ENCODE measurements at places on chromosomes 7 and 10.
A peak's percentile ranks its signal among the peaks of the same experiment; 100 is the strongest.

DNA sequence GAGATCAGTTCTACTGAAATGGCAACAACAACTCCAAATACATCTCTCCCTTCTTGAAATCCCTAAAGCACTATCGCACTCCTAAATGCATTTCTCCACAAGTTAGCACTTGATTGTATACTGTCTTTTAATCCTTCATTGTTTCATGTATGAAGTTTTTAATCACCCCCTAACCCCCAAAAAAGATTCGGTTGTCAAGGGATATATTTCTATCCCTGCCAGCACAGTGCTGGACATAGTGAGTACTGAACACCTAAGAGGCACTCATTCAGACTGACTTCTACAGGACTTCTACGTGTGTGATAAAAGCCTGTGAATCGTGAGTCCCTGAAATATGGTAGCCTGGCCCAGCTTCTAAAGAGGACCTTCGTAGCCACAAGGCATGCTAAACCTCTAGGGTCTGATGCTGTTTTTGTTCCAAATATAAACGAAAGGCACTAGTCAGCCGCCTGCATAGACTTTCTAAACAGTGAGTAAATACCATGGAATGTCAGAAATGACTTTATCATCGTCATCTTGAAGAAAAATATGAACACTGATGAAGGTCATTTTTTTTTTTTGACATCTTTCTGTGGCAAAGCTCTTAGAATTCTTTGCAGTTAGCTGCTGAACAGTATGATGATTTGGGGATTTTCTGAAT lies 14.6 kb upstream of the ZSCAN21 start:
- peak; percentile 85 for DNase-seq

- DNase-seq: no peak
Observed at GRCh38 chr7:68180761-68181160, 1184.1 kb downstream of the TYW1 start.

GRCh38 chr7:20777377-20778062 lies 9.2 kb downstream of the SP8 start:
- DNase-seq: no peak

DNA sequence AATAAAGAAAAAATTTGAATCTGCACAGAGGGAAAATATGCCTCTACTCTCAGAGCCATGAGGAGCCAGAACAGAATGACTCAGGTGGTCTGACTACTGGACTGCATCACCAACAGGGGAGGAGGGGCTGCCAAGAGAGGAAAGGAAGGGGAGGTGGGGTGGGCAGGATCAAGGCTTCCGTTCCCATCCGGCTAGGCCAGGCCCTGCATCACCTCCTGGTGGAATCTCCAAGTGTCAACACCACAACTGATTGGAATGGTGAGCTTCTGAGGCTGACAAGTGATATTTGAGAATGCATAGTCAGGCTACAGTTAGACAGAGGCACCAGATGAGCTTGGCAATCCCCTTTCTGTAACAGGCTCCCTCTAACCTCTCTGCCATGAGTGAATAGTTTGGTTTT lies 10.4 kb upstream of the GPR26 start:
- no peak for DNase-seq

GRCh38 chr10:119370111-119370741 lies 162.9 kb downstream of the GRK5 start:
- no peak for DNase-seq

DNA sequence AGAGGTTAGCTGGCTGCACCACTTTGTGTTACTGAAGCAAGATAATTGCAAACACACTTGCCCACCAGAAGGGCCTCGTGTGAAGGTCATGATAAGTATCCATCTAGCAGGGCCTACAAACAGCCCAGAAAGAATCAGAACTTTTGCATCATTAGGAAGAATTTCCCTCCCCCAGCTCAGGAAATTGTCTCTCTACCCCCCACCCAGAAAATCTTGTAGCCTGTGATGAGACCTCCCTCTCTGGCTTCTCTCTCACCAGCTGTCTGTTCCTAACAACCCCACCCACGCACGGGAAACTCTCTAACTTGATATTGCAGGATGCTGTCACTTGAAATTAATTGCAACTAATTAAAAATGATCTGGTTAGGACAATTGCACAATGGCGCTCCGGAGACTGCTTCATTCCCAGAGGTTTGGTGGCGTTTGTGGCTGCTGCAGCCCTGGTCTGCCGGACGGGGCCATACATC lies 34.5 kb downstream of the ZNF503 start:
- DNase-seq: peak; percentile 3

DNA sequence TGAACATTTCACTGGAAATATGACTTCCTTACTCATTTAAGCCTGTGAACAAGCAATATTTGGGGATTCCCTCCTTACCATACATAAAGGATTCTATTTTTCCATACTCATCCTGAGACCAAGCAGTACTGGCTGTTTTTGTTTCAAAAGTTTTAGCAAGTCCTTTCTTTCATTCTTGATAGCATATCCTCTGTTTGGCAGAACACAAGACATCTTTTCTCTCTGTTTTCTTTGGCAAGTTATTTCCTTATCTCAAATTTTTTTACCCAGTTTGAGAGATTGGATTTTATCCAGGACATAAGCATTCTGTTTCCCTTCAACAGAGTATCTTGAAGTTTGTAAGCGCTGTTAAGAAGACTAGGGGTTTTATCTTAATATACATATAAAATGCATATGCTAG lies 3.0 kb upstream of the WASL start:
- peak; percentile 81 for DNase-seq

DNA sequence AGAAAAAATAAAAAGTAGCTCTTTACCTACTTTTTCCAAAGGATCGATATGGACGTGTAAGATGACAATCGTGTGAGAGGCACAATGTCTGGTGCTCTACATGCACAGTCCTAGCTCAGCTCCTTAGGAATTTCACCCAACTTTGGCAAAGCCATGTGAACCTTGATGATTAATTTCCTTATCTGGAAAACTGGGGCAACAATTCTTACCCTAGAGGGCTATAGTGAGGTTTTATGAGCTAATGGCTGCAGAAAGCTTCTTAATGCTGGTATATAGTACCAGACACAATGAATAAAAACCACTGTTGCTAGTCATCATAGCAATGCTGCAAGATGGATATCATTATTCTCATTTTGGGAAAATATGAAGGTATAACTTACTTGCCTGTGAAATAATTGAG lies 202.7 kb downstream of the PARD3 start:
- peak; percentile 47 for DNase-seq

DNA sequence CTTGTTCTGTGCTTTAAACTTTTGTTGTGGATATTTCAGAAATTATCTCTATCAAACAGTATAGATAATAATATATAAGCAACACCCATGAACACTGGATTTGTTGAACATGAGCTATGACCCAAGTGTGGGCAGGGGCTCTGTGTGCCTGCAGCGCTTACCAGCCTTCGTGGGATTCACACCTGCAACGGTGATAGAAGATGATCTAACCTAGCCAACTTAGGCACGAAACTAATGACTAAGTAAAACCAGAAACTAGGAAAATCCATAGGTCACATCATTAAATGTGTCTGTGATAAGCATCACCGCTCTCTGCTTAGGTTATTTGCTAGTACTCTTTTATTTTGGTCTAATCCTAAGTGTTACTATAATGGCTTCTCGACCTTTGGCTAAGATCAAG lies 18.0 kb downstream of the SPAG6 start:
- DNase-seq: no peak

DNA sequence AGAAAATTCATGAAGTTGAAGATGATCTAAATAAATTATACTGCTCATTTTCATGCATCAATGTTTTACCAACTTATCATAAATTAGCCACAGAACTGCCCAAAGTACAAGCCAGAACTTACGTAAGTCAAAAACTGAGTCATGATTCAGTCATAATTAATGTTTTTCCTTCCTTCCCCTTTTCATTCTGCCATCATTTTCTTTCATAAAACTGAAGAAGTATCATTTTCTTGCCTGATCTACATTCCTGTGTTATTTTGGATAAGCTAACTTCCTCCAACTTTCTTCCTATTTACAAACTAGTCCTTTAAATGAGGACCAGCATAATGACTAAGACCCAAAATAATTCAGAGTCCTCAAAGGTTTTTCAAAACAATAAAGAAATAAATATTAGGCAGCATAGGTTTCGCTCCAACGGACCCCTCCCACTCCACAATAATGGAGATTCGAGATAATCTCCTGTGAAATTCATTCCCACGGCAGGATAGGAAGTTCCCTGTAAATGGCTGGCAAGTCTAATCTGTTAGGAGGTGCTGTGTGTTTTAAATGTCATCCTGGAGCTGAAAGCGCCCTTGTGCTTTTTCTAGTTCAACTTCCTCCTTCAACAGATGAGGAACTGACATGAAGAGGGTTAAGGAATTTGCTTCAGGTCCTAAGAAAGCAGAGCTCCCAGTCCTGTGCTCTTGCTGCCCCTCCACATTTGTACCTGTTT lies 218.9 kb downstream of the DOCK4 start:
- peak; percentile 63 for DNase-seq

DNA sequence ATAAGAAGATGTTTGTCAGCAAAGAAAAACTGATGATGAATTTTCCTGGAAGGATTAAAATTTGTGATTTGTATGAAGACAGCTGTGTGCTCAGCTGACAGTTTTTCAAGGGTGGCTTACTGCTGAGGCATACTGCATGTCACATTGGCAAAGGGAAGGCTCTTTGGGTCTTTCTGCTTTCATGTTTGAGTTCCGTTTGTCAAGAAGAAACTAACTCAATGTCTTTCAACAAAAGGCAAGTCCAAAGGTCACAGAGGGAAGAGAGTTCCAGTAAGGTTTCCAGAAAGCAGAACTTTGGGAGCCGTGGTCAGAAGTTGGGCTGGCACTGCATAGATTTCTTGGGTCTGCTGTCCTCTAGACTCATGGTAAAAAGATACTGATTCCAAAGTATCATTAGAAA lies 16.9 kb downstream of the DYDC2 start:
- DNase-seq: no peak

DNA sequence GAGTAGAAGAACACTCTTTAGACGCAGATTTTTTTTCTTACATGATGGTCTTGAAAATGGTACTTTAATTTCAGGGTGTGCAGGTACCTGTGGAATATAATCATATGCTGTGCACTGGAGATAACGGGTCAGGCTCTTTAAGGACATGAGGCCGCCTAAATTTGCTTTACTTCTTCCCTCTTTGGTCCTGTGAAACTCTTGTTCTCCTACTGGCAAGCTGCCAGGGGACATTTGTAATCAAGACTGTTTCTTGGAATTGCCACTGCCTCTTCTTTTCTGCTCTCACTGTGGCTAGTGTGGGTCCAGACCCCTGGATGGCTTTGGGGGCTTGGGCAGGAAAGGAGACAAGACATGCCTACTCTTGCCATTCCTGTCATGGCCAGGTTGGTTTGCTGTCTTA lies 146.0 kb downstream of the SND1 start:
- DNase-seq: no peak

- DNase-seq: peak; percentile 76
Observed at GRCh38 chr7:16078076-16078952, 343.0 kb downstream of the CRPPA start.

DNA sequence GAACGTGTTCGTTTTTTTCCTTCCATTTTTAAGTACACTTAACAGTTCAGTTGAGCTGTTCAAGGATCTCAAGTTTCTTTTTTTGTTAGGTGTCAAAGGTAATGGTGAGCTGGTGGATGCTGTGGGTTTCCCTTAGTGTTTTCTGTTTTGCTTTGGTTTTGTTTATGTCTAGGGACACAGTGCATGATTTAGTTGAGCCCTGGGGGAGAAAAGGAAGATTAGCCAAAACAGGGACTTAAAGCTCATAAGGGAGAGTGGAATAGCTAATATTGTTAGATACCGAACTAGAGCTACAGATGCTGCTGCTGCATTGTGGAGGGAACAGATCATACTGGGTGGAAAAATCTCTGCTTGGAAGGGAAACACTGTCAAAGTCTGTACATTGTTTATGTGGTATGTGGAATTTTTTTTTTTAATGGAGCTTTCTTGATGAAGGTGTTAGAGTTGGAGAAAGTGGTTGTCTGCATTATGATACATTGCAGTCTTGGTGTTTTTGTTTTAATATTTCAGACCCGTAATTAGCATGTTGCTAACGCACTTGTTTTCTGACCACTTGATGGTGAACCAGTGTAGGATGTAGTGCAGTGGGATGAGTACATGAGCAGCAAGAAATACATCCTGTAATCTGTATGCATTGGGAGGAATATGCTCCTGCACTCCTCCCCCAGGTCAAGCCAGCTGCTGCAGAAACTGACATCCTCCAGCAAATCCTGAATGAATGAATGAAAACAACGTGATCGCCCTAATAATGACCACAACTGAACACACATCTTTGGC lies 2.1 kb downstream of the GLCCI1 start:
- no peak for DNase-seq

- DNase-seq: peak; percentile 87
Observed at GRCh38 chr7:668139-668931, 58.2 kb upstream of the DNAAF5 start.

- peak; percentile 68 for DNase-seq
Observed at GRCh38 chr10:124943301-124944092, 1.6 kb downstream of the ZRANB1 start.

DNA sequence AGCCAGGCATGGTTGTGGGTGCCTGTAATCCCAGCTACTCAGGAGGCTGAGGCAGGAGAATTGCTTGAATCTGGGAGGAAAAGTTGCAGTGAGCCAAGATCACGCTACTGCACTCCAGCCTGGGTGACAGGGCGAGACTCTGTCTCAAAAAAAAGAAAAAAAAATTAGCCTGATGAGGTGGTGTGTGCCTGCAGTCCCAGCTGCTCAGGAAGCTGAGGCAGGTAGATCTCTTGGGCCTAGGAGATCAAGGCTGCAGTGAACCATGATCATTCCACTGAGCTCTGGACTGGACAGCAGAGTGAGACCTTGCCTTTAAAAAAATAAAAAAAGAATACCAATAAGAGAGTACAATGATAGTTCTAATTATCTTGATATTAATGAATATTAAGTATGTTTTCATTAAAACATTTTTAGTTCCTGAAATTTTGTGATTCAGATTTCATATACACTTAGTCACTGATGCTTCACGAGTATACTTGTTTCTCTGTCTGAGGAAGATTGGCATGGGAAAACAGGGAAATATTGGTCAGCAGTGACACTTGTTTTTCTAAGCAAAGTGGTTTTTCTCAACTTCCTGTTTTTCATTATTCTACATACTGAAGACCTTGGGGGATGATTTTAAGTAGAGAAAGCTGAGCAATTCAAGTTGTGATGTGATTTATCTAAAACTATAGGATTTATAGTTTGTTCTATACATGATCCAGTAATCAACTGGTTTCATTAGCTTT lies 76.8 kb downstream of the ADK start:
- DNase-seq: no peak

- no peak for DNase-seq
Observed at GRCh38 chr10:117578999-117579590, 36.5 kb downstream of the EMX2 start.

DNA sequence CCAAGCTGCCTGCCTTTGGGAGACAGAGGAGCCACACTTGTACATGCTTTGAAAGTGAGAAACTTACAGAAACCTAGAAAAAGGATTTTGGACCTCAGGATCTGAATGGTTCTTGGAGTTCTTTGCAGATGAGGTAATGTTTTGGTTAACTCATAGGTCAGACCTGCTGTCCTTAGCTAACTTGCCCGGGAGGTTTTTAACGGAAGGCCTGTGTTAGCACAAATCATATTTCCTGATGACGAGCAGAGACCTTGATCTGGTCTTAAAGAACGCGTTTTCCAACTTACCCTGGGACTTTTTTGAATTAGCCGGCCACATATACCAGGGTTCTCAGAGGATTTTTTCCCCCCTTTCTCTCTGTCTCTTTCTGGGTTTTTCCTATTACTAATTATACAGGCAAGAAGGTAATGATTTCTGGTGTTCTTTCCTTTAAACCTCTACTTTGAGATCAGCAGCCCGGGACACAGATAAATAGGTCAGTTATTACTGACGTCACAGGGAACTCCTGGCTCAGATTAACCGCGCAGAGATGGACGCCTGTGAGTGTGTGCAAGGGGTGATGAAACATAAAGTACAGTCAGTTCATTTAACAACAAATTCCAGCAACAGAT lies 101.7 kb upstream of the KLF6 start:
- DNase-seq: peak; percentile 89
